ENCODE measurements at places on chromosomes 12 and 14.
A peak's percentile ranks its signal among the peaks of the same experiment; 100 is the strongest.

- no peak for DNase-seq
These were observed 850.9 kb upstream of the MDGA2 start for GRCh38 chr14:48526307-48526706.

- DNase-seq = no peak
These were observed 96.5 kb downstream of the BCAT1 start for GRCh38 chr12:24852420-24852819.

GRCh38 chr14:34029921-34030334, 79.1 kb upstream of the EGLN3 start:
- DNase-seq = no peak

- DNase-seq = no peak
These were observed 16.4 kb downstream of the ACVRL1 start for GRCh38 chr12:51923506-51924365.

DNA sequence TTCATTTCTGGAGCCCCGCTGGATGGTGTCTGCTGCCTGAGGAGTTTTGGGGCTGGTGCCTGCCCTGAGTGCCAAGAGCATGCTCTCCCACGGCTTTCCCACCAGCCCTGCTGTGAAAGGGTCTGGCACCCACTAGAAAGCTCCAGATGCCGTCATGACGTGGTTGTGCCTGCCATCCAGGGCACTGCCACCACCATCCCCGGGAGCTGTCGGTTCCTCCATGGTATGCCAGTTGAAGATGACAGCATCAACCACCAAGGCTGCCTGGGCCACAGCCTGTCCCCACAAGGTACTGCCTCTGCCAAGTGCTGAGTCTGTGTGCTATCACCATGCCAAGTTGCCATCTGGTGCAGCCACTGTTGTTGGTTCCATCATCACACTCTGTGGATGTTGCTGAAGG, 85.9 kb downstream of the TTC8 start:
- DNase-seq = no peak

DNA sequence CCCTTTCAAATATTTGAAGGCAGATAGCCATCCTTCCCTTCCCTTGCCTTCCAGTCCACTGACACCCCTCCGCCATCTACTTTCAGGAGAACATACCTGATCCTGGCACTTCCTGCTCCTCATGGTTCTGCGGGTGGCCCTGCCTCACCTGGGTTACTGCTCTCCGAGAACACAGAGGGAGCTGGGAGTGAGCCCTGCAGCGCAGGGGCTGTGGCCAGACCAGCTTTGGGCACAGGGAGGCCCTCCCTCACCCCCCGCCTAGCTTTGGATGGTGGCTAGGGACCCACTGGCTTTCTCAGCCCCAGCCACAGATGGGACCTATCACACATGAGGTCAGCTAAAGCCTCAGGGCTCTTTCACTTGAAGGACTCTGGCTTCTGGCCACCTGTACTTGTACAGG, 12.4 kb downstream of the IQSEC3 start:
- no peak for DNase-seq

DNA sequence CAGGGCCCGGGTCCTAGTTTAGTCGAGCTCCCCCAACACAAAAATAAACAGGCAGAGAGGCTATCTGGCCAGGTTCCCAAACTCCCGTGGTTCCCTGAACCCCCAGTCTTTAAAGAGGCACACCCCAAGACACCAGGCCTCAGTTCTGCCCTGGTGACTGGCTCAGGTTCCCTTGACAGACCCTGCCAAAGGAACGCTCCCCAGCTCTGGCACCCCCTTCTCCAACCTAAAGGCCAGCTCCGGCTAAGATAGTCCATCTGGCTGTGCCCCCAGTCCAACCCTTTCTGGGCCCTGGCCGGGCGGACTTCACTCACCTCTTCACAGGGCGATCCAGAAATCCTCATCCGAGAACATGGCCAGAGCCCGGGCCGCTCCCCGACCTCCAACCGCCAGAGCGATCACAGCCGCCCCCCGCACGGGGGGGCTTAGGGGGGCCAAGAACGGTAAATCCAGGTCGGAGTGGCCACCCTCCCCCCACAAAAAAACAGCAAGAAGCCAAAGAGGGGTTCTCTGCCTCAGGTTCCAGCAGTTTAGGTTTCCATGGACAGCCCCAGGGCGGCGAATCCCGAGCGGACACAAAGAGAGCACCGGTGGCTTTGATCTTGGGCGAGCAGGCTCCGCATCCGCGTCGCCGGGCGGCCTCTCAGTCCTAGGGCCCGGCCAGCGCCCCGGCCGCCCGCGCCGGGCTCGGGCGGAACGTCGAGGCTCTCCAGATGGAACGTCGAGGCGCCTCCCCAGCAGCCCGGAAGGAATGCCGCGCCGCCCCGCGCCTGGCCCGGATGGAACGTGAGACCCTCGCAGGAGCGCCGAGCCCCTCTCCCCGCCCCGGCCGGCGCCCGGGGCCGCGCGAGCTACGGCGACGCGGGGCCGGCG, 1.1 kb downstream of the KMT2D start:
- no peak for DNase-seq

DNA sequence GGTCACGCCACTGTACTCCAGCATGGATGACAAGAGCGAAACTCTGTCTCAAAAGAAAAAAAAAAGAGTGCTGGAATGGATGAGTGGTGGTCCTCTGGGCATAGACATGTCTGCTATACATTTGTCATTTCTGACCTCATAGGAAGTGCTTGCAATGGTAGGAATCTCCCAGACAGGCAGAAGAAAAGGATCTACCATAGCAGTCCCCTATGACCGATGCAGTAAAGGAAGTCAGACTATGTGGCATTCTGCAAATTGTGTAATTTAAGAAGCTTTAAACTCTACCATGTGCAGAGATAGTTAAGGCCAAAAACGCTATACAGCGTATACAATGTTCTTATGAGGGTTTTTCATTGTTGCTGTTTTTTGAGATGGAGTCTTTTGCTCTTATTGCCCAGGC, 24.7 kb upstream of the RAP1B start:
- DNase-seq = no peak

DNA sequence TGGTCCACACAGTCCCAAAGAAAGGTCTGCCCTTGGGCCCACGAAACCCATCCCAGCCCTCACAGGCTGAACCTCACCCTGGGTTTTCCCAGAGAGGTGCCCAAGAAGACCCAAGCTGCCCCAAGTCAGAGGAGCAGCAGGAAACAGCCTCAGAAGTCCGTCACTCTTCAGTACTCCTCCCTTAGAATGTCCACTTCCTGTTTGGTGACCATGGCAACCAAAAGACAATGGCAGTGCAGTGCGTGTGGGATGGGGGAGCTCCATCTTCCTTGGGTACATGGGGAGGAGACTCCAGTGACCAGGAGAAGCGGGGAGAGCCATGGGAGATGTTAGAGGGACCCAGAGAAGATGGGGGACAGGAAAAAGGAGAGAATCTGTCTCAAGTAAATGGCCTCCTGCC, 11.3 kb downstream of the SELPLG start:
- no peak for DNase-seq

DNA sequence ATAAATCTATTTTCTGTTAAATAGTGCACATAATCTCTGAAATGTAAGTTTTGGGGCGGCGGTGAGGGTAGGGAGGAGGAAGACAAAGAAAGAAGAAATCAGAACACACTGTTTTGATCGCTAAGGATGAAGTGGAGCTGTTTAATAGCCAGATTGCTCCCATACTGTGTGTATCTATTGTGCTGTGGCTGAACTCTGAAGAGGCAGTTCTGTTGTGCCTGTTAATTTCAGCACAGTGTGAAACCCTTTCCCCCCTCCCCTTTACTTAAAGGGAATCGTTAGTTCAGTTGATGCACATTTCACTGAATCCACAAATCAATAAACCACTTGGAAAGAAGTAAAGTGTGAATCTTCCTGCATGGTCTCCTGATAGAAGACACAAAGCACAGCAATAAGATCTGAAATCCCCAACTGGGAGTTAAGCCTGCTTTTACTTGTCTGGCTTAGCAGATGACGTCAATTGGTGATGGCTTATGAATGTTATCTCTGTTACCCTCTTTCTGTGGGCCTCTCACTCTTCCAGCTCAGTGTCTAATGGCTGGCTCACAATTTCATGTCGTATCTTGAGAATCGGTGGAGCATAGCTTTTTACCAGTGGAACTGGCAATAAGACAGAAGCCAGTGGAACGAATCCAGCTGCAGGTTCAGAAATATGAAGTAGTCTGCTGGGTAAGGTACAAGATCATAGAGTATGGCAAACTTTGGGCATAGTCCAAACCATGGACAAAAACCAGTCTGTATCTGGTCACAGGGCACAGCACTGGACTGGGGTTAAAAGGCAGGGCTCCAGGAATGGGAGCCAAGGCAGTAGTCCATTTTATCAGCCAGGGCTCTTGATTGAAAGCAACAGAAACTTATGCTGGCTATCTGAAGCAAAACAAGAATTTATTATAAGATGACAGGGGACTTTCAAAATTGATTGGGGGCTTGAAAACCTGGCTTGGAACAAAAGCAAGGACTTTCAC, 413.5 kb upstream of the SEL1L start:
- no peak for DNase-seq

- DNase-seq = no peak
These were observed 15.7 kb downstream of the KCNA5 start for GRCh38 chr12:5059358-5059757.

DNA sequence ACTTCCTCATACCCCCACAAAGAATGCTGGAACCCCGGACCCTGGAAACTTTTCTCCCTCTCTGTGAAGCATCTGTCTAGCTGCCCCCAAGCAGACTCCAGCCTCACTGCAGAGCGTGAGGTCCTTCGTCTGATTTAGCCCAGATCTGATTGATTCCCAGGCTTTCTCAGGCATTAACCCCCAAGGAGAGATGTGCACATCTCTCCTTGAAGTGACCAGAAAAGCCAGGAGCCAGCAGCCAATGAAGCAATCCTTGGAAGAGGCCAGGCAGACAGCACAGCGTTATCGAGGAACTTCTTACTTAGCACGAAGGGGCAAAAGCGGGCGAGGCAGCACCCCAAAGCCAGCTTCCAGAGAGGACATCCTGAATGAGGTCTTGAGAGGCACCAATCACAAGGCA, 100.7 kb downstream of the ZFP36L1 start:
- no peak for DNase-seq

DNA sequence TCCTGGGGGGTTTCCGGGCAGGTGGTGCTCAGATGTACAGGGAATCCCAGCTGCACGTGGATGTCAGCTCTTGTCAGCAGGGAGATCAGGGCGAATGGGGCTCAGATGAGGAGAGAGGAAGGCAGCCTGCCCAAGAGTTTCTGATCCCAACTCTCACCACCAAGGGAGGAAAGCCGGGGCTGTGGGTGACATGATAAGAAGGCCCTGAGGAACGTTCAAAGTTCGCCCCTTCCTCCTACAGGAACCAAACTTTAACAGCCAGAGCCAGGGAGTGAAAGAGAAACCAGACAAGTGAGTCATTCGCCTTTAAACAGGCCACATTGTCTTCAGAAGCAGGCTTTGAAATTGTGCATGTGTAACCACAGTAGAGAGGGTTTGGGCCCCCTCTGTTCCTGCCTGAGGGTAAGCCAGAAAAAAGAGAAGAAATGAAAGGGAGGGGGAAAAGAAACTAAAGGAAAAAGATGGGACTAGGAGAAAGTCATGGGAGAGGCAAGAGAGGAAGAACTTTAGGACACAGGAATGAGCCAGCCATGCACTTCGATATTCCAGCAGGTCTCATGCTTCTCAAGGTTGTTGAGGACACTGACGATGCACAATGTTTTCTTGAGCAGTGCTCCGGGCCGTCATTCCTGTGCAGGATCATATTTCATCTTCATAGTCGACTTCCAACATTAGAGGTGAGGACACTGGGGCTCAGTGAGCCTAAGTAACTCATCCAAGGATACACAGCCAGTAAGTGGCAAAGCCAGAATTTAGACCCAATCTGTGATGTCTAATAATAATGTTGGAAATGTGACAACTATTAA, 691.4 kb upstream of the TBX3 start:
- no peak for DNase-seq

DNA sequence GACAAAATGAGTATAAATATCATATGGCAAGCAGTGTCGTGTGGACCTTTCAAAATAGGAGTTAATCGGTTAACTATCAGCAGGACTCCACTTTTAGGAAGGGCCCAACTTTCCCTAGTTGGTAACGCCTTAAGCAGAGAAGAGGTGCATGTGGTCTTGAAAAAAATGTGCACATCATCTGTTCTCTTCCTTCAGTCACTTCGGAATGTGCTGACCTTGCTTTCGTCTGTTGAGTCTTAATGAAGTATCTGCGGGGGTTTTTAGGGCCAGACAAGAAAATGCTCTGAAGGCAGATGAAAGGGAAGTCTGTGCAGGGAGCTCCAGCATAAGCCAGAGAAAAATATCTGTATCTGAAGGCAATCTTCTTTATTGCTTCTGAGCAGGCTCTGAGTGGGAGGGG, 185.2 kb downstream of the AEBP2 start:
- no peak for DNase-seq

GRCh38 chr14:49946320-49947141, 53.6 kb downstream of the ARF6 start:
- DNase-seq = peak; percentile 95

DNA sequence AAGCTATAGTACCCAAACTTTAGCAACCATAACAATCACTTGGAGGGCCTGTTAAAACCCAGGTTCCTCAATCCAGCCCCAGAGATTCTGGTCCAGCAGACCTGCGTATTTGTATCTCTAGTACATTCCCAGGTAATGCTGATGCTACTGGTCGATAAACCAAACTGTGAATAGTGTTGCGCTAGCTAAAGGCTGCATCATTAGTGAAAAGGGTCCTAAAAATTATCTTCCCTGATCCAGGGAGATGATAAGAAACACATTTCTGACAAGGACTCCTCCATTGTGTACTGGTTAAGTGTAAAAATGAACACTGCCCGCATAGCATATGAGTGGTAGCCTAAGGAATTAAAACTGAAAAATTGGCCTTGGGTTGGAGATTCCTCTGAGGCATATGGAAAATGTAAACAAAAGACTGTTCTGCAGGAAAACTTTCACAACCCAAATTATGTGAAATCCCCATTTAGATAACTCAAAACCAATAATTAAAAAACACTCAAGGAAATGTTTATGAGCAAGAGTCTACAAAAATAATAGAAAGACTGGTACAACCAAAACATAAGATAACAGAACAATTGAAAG, 322.7 kb downstream of the CEP128 start:
- no peak for DNase-seq

GRCh38 chr12:90393089-90393488, 561.9 kb downstream of the CCER1 start:
- no peak for DNase-seq

DNA sequence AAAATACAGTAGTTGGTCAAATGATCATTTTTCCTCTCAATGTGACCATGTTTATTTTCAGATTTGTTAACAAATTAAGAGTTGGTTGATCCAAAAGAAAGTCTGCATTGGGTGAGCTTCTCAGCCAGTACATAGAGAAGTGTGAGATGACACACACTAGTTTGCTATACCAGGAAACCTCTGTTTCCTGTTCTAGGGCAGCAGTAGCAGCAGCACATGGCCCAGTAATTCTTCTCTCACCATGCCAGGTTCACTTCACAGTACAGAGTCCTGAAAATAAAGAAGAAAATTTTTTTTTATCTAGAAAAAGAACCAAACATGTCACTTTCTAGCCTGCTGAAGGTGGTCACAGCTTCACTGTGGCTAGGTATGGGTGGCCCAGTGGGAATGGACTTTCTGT, 250.2 kb upstream of the OR4E1 start:
- no peak for DNase-seq

DNA sequence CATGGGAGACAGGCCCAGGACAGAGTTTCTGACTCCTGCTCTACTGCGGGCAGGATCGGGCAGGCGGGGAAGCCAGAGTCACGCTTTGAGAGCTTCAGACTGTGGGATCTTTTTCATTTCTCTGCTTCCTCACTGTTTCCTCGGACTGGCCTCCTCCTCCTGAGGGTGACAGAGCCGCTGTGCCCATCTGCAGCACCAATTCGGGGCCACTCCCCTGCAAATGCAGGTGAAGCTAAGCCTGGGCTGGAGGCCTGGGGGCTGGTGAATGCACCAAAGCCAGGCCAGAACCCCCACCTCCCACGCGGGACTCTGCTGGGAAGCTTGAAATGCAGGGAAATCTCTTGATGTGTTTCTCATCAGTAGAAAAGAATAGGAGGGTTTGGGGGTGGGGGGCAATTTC, 77.5 kb downstream of the FOXN3 start:
- DNase-seq = no peak

Measured in DMS 273 treated with DMSO at 0.1 percent for 48 hours (cell line).